ENCODE measurements at places on chromosomes 6 and 20.

- DNase-seq: peak; percentile 38
Observed at GRCh38 chr6:52285177-52286068, 881 bp upstream of the MCM3 start.

DNA sequence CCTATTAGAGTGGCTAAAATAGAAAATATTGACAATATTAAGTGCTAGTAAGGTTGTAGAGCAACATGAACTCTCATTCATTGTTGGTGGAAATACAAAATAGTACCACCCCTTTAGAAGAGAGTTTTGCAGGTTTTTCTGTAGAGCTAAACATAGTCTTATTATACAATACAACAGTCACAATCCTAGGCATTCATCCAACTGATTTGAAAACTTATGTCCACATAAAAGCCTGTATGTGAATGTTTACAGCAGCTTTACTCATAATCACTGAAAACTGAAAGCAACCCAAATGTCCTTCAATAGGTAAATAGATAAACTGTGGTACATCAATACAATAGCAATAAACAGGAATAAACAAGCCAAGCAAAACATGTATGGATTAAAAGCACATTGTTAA is 162.6 kb upstream of the PRND start:
- no peak for DNase-seq

DNA sequence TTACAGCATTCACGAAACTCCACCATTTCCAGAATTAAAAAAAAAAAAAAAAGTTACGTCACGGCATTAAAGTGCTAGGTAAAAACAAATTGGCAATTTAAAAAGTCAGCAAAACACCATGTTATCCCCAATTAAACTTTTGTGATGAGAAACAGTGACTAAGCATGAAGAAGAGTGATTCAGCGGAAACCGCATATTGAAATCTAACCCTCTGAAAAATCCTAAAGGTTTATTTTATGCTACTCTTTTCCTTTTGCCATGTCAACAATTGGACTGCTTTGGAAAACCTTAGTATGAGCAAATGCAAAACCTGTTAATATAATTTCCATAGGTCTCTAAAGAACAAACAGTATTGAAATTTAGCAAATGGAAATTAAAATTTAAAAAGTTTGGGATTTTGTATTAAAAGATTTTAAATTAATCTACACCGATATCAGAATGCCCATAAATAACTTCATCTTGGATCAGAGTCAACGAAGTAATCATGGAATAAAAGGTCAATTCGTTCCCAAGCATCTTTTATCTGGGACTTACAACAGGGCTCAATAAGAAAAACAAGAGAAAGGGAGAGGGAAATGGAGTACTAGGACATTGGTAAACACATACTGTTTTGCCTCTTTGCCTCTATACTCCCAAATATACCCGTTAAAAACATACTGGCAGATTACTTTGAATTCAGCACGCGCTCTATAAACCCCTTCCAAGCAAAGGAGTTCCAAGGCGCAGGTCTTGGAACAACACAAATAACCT is 1.1 kb downstream of the FBXO30 start:
- DNase-seq: peak; percentile 20

DNA sequence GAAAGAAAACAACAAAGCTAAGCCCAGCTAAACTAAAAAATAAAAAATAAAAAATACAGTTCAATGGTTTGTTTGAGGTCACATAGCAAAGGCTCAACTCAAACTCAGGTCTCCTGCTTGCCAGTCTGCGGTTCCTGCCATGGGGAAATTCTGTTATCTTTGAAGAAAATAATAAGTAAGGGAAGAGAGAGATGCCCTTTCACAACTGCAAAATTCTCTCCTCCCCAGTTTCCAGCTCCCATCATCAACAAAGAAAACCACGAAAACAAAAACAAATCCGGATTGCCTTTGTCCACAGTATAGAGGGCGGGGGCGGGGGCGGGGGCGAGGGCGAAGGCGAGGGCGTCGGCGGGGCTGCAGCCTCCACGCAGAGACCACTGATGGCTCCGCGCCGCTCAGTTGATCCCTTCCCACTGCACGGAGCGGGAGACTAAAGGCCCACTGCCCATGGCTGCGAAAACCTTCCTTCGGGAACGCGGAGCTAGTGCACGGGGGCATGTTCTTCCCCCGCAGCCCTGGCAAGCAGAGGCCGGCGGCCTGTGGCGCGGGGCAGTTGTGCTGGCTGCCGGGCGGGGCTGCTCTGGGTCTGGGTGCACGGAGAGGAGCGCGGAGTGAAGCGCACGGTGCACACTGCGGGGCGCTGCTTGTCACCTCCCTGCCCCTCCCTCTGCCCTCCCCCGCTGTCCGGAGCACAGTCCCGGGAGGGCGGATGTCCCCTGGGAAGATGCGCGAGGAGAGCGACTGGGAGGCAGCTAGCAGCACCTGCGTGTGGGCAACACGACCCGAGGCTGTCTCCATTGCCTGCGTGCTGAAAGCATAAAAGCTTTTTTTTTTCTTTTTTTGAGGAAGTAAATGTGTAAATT is 54.1 kb upstream of the TPD52L1 start:
- DNase-seq: peak; percentile 9

GRCh38 chr6:135944120-135944519 is 92.6 kb downstream of the PDE7B start:
- no peak for DNase-seq

GRCh38 chr20:4608861-4609260 is 112.8 kb upstream of the PRND start:
- DNase-seq: no peak

DNA sequence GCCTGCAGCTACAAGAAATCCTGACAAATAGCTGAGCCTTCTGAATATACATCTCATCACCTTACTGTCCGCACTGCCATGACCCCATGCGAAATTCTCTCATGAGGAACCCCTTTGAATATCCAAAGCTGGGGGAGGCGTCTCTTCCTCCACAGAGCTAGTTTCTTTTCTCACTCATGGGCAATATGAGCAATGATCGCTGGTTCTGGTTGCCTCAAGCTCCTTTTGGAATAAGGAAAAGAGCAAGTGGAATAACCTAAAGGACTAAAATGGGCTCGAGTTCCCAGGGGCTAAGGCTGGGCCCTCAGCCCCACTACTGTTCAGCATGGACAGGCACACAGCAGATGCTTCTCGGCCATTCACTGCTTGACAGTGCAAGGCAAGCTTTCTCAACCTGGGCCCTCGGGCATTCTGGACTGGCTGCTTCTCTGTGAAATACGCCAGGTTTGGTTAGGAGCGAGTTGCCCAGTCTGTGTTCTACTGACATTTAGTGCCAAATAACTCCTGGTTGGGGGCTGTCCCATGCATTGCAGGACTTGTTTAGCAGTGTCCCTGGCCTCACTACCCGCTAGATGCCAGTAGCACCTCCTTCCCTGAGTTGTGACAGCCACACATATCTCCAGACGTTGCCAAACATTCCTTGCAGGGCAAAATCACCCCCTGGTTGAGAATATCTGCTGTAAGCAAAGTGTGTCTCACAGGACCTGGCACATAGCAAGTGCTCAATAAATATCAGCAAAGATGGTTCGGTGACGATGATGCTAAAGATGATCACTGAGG is 156.8 kb downstream of the CEBPB start:
- DNase-seq: no peak

- DNase-seq: no peak
Observed at GRCh38 chr6:11938285-11938890, 73.7 kb upstream of the HIVEP1 start.

GRCh38 chr6:97630604-97631003 is 347.6 kb upstream of the MMS22L start:
- no peak for DNase-seq

GRCh38 chr20:58223358-58223941 is 5.0 kb downstream of the ANKRD60 start:
- DNase-seq: peak; percentile 19

- no peak for DNase-seq
Observed at GRCh38 chr20:48774696-48775095, 53.1 kb downstream of the PREX1 start.

DNA sequence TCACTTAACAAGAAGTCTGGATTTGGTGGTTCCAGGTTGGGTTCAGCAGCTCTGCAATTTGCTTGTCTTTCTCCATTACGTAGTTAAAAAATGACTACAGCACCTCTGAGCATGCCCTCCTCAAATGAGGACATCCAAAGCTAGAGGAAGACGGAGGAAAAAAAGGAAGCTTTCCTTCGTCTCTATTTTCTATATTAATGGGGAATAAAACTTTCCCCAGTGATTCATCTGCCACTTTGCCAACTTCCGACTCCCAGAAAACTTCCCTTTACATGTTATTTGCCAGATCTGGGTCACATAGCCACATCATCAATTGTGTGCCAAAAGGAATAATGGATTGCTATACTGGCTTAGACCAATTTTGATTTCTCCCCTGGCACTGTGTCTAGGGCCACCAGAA is 69.5 kb downstream of the ZFAND3 start:
- DNase-seq: no peak

DNA sequence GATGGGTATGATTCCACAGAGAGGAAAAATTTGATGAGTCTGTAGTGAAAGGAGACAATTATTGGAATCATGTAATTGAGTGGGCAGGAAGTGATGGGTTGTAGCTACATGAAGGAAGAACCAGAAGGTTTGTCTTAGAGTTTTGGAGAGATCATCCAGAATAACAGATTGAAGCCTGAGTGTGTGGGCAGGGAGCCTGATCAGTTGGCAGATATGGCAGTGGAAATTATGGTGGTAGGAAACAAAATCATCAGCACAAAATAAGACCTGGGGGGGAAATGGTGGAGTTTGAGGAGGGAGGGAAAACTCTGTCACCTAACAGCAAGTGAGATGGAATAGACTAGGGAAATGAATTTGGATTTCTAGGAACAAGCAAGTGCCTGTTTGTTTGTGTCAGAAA is 606.6 kb upstream of the MAP3K7 start:
- no peak for DNase-seq

- DNase-seq: no peak
Observed at GRCh38 chr6:18004256-18004985, 17.0 kb upstream of the KIF13A start.

GRCh38 chr6:143741480-143741879 is 63.7 kb downstream of the PHACTR2 start:
- no peak for DNase-seq

- no peak for DNase-seq
Observed at GRCh38 chr6:83815631-83816272, 37.4 kb upstream of the RIPPLY2 start.

- DNase-seq: no peak
Observed at GRCh38 chr6:22153384-22154158, 143.3 kb downstream of the PRL start.

DNA sequence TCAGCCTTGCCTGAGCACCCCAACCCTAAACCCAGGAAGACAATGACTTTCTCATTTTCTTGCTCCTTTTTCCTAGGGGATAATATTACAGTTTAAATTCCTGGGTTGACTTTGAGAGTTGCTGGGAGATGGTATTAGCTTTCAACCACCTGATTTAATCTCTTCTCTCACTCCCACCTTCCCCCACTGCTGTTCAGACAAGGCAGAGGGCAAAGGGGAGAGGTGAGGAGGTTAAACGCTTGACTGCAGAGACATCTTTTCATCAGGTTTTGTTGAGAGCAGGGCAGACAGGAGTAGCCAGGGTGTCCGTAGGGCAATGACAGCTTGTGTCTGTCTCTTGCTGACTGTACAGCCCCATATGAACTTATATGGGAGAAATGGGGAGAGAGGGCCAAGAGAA is 811.2 kb downstream of the MAFB start:
- no peak for DNase-seq

DNA sequence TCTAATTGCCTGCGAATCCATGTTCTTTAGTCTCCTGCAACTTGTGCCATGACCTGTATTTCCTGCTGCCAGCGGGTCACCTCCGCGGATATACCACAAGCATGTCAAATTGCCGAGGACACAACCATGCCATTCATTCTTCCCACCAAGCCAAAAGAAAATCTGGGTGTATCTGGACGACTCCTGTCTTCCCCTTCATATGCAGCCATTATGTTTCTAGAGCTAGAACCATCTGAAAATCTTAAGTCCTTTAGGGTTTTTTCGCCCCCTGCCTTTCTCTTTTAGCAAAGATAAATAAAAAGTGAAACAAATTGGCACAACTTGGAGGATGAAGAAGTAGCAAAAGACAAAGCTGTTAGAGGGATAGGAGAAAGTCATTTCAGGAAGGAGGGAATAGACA is 242.6 kb downstream of the ARID1B start:
- DNase-seq: no peak

DNA sequence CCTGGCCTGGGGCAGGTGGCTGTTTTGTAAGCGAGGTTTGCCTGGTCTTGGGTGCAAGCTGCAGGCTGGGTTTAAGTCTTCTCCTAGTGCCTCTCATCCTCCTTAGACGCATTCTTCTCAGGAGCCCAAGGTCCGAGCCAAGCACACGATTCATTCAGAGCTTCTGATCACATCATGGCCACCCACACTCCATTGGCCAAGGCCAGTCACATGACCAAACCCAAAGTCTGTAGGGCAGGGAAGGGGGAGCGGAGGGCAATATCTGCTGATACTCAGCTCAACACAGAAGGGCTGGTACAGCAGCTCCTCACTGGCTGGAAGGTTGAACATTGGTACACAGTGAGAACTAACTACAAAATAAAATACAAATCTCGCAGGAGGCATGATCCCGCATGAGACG is 177.2 kb upstream of the AFDN start:
- no peak for DNase-seq

- no peak for DNase-seq
Observed at GRCh38 chr6:159312206-159312605, 143.0 kb downstream of the FNDC1 start.

GRCh38 chr6:136696783-136697364 is 95.4 kb downstream of the MAP3K5 start:
- DNase-seq: no peak

- no peak for DNase-seq
Observed at GRCh38 chr6:101401792-101402621, 8.5 kb downstream of the GRIK2 start.

DNA sequence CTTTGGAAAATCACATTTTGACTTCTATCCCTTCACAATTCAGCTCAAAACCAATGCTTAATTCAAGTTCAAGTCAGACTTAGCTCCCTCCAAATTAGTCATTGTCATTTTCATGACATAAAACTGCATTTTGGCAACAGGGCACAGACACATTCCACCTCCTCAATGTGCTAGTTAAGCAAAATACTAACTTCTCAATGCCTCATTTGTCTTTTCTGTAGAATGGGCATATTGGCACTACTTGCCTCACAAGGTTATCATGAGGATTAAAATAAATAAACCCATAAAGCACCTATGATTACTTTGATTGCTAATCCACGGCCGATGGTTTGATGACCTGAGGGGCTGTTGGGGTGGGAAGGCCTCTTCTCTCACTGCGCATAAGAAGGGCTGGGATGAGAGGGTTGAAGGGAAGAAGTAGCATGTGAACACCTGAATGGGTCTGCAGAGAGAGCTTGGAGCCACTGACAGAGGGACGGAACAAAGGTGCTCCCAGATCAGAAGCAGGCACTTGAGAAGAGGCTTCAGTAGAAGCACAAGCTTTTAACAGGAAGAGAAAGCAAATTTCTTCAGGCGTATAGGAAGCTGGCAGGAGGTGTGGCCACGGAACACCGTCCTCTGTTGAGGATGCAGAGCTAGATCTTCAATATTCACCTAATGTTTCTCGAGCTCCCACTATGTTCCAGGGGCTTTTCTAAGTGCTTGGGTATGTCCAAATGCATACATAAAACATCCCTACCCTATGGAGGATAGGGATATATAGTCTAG is 11.7 kb upstream of the TBC1D7 start:
- DNase-seq: no peak

All from activated CD4-positive, alpha-beta T cell treated with anti-CD3 and anti-CD28 coated beads, Interleukin-2, amount 50 U/mL, for 16 hours (primary cell).